Lung microvascular endothelial cell (primary cell): ENCODE measurements at places on chromosomes 12 and 14. TPM values are rescaled to one million over a fixed set of nuclear protein-coding genes. Genes with fewer than 3 reads are reported as not detected.

GRCh38 chr12:123389560-123390351 is 5.8 kb downstream of the KMT5A start:
- DNase-seq: peak; percentile 54

DNA sequence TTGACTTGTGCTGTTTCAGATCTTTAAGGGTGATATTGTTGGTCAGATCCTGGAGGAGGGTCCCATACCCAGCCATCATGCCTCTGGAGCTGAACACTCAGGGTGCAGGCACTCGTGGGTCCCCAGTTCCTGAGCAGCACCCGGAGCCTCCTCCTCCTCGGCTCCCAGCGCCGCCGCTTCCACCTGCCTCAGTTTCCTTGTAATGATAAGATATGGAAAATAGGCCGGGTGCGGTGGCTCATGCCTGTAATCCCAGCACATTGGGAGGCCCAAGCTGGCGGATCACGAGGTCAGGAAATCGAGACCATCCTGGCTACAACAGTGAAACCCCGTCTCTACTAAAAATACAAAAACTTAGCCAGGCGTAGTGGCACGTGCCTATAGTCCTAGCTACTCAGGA is 20.2 kb upstream of the AEBP2 start:
- DNase-seq: no peak

DNA sequence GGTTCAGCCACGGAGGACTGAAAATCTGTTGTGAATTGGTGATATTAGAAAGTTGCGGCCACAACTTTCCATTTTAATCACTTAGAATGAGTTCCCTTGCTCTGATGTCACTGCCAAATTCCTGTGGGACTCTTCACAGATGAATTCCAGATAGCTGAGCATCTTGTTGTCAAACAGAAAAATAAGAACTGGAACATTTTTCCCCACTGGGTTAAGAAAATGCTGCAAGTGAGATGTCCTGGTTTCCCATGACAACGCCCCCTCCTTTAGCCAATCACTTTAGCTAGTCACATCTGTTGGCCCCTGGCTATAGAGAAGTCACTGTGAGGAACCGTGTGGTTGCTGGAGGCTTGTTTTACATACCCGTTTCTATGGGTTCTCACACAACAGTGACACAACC is 135.9 kb downstream of the KTN1 start:
- DNase-seq: no peak

GRCh38 chr12:123149088-123149487 is 1.8 kb downstream of the PITPNM2 start:
- no peak for DNase-seq

DNA sequence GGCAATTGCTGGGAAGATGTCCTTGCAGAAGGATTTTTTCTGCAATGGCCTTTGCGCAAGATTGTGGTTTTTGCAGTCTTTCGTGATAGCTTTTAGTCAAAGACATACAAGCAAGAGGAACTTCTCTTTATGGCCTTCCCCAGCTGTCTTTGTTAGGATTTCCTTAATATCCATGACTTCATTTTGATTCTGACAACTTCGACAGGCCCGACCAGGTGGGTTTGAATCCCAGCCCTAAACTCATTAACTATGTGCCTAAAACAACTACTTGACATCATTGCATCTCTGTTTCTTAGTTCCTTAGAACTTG is 13.3 kb upstream of the VRK1 start:
- DNase-seq: no peak

GRCh38 chr14:74610866-74611649 is 979 bp downstream of the LTBP2 start:
- peak; percentile 64 for DNase-seq

GRCh38 chr14:71803539-71804260 is 128.5 kb upstream of the RGS6 start:
- peak; percentile 9 for DNase-seq

- peak; percentile 48 for DNase-seq
Measured at GRCh38 chr14:75793806-75794205, 132.8 kb downstream of the TTLL5 start.

GRCh38 chr12:105907982-105908381 is 230.8 kb downstream of the NUAK1 start:
- no peak for DNase-seq

- DNase-seq: no peak
Measured at GRCh38 chr12:2334689-2335088, 281.9 kb downstream of the CACNA1C start.

DNA sequence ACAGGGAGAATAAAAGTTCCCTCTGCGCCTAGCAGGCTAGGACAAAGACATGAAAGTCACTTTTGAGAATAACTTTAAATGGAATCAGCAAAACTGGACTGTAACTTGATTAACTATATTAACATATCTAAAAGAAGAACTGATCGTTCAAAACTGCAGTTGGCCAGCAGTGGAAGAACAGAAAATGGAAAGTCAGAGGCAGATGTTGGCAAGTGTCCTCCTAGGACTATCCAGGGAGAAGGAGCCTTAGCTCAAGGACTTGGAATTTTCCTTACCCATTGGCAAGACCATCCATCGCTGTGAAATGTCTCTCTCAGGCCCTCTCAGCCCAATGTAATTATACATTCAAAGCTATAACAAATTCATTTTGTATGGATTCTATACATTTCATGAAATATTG is 419.7 kb downstream of the ATP23 start:
- no peak for DNase-seq

GRCh38 chr12:52224151-52224550 is 8.9 kb upstream of the KRT7 start:
- DNase-seq: no peak

DNA sequence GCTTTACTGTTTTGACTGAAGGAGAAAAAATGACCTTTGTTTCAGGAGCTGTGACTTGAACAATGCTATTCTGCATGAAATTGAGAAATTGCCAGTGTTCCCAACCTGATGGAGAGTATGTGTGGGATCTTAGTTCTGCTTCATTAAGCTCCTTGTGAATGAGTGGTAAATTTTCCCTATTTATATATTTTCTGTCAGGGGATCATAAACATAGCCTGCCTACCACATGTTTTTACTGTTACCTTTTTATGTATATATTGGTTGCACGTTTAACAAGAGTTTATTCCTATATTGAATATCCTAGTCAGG is 271.7 kb downstream of the PDZRN4 start:
- no peak for DNase-seq

The CFAP251 gene
- total RNA-seq: 1.7 and 2.6 TPM in 2 replicates

The CLEC2D gene
- 0.99 and 1.3 TPM in 2 replicates for total RNA-seq

The CD69 gene
- 0.40 and 0.44 TPM in 2 replicates for total RNA-seq

The HCFC2 gene
- 12.2 and 25.0 TPM in 2 replicates for total RNA-seq

The IFI27 gene
- total RNA-seq: 7.9 and 78.0 TPM in 2 replicates

The EFS gene
- not detected in 2 replicates for total RNA-seq

The FSCB gene
- not detected in 2 replicates for total RNA-seq
